Stimulated activated CD8-positive, alpha-beta memory T cell treated with anti-CD3 and anti-CD28 coated beads, Interleukin-15, amount 100 ng/mL, for 4 hours (primary cell): ENCODE measurements at places on chromosomes 6 and 20.

DNA sequence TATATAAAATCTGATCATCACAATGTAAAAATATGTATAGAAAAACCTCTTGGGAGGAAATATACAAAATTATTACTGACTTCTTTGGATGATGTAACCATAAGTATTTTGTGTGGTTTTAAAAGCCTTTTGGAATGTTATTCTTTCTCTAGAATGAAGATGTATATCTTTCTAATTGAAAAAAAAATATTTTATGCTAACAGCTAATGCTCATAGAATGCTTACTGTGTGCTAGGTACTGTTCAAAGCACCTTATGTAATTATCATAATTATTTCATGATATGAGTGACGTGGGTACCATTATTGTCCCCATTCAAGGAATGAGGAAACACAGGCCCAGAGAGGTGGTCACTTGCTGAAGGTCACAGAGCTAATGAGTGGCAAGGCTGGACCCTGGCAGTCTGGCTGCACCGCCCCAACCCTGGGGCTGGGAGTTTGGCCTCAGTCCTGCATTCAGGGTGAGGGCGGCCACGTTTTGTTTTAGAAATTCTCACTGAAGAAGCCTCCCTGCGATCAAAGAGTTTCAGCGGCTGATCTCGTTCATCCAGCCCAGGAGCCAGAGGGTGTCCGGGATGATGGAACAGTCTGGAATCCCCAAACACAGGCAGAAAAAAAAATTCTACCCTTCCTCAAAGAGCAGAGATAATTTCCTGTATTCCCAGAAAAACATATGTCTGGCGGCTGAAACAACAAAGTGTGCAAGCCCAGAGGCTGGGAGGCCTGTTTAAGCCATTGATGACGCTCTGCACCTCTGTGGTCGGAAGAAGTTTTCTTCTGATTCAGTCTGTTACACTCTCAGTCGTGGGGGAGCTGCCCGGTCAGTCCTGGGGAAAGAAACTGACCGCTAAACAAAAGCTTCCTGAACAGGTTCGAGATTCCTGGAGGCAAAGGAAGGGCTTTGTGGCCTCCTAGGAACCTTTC lies 37.3 kb downstream of the TFEB start:
- no peak for DNase-seq

- DNase-seq: no peak
Measured at GRCh38 chr20:46458866-46459750, 52.7 kb upstream of the ELMO2 start.

GRCh38 chr6:45758787-45759471 lies 256.7 kb downstream of the CLIC5 start:
- DNase-seq: no peak

GRCh38 chr20:63032861-63033793 lies 26.4 kb upstream of the BHLHE23 start:
- DNase-seq: no peak

GRCh38 chr6:46323312-46323965 lies 152.7 kb upstream of the ENPP5 start:
- no peak for DNase-seq
